NCI-H524 treated with DMSO at 0.1 percent for 48 hours (cell line): ENCODE measurements at places on chromosomes 3 and 15.
A peak's percentile ranks its signal among the peaks of the same experiment; 100 is the strongest.

DNA sequence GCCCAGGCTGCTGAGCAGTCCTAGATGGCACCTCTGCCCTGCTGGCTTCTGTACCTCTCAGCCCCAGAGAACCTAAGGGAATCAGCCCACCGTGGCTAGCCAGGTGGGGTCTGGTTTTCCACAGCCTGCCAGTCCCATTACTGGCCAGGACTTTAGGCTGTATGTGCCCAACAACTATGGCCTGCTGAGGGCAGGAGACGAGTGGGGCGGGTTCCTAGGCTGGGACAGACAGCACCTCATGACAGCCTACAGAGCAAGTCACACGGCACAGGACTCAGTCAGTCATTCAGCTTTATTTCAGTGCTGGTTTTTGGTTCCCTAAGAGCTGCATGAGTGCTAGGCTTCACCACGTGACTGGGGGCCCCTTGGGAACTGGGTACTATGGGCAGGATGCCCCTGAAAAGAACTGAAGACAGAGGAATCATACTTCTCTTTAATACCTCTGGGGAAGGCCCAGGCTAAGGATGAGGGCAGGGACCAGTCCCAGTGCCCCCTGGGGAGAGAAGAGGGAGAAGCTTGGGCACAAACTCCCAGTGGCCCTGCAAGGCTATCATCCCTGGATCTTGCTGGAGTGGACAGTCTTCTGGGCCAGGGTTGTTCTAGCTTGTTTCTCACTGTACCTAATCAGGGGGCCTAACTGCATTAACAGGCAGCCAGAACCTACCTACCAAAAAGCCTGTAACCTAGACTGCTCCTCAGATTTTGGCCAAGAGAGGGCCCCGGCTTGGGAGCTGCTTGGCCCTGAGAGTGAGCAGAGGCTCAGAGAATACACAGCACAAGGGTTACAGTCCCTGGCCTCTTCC lies 14.8 kb downstream of the CLK3 start:
- no peak for DNase-seq

GRCh38 chr15:69087366-69087976 lies 73.0 kb upstream of the GLCE start:
- DNase-seq = no peak

DNA sequence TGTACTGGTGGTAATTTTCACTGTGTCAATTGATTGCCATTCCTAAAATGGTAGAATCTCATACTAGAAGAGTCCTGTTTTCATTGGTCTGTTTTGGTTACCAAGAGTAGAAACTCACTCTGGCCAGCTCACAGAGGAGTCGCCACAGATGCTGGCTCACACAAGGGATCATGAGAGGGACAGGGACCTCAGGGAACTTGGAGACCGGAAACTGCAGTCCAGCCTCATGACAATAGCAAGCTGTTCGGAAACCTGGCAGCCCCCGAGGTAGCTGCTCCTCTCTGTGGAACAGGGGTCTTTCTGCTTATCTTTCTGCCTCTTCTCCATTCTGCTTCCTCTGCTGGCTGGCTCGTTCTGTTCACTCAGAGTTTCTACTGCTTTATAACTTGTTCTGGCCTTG lies 192.9 kb downstream of the PLCL2 start:
- DNase-seq = no peak

- DNase-seq = no peak
Observed at GRCh38 chr15:25234831-25235230, 204.0 kb downstream of the UBE3A start.

DNA sequence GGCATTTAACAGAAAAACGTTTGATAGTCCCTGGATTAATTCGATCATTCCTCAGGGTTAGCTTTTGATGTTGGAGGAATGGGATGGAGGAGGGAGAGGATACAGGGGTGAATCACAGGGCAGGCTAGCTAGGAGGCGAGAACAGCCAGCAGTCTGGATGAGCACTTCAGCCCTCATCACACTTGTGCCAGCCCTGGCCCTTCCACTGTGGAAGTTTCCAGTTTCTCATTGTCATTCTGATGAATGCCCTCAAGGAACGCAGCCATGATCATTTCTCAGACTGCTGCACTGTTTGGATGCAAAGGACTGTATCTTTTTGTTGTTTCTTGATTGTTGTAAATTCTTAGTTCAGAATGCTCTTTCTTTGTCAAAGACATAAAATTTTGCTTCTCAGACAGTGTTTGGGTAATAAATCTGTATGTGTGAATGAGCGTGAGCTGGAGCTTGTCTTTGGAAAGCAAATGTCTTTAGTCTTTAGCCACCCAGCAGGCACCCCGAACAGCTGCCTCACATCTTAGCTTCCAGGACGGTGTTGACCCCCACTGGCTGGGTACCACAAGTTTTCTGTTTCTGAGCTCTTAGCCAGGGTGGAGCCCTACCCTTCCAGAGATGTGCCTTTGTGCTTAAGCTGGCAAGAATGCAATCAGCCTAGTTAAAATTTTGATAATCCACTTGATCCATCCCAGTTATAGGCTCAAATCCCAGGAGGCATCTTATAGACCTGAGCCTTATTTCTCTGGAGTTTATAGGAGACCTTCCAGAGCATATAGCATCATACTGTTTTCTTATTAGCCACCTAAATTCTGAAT lies 121.1 kb downstream of the PDCD6IP start:
- no peak for DNase-seq

- DNase-seq = no peak
Observed at GRCh38 chr3:8103954-8104353, 397.7 kb upstream of the LMCD1 start.

DNA sequence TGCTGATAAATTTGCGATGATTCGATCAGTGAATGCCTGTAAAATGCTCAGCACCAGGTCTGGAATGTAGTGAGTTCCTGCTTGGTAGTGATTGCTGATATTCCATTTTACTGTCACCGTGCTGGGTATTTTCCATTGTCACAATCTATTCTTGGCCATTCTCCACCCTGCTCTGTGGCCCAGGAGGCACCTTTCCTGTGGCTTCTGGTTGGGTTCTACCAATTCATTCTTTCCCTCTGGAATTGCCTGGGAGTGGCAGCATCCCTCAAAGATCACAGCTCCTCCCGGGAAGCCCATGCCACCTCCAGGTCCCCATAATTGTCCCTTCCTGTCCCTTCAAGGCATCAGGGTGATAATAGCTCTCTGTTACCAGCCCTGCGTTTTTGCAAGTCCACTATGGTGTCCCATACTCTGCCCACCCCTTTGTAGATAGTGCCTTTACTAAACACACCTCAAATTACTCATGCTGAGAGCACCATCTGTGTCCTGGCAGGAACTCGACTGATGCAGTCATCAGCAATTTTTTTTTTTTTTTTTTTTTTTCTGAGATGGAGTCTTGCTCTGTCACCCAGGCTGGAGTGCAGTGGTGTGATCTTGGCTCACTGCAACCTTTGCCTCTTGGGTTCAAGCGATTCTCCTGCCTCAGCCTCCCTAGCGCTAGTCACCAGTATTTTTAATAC lies 177.8 kb upstream of the PROK2 start:
- DNase-seq = peak; percentile 13

DNA sequence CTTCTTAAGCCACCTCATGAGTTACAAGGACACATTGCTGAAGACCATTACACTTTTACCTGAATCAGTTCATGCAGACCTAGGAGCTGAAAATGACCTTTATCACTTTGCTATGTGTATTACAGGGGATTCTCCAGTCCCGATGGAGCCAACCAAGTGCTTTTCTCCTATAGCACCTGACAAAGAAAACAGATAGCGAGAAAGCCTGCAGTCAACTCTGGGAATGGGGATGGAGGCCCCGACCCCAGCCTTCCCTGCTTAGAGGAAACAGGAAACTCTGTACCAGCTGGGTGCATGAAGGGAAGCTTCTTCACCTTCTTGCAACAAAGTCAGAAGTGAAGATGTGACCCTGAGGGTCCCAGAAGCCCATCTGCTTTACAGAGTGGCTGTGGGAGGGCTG lies 168.3 kb upstream of the SEMA6D start:
- no peak for DNase-seq

DNA sequence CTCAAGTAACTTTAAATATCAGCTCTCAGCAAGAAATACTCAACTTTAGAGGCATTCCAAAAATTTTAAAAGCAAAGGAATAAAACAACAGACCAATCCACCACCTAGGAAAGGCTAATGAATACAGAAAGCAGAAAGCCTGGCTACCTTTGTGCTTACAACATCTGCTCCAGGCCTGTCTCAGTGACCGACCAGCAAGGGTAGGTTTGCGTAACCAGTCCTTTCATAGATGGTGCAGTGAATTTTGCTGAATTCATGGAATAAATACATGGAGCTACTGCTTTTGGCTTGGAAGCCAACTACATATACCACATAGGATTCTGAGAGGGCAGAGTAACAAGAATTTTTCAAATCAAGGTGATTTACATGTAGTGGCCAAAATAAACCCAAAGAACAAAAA lies 27.2 kb downstream of the ETV5 start:
- DNase-seq = no peak

DNA sequence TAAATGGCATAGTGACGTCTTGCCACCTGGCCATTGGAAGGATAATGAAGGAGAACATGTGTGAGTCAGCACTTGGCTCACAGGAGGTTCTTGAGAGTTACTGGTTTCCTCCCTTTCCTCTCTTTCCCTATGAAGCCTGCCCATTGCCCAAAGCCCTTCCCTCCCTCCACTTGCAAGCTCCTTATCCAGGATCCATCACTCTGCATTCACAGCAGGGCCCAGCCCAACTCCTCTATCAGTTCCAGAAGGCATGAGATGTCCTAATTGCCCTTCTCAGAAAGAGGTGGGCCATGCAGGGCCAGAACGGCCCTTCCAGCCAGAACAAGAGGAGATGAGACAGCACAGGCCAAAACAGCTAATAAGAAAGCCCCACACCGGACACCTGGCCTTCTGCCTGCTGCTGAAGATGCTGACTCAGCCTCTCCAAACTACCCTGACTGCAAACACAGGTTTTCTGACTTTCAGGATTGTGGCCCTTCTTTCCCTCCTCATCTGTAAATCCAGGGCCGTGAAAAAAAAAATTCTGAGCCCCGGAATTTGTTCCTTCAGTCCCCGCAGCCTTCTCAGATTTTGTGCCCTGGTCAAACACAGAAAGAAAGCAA lies 29.7 kb downstream of the HAPLN3 start:
- DNase-seq = no peak

DNA sequence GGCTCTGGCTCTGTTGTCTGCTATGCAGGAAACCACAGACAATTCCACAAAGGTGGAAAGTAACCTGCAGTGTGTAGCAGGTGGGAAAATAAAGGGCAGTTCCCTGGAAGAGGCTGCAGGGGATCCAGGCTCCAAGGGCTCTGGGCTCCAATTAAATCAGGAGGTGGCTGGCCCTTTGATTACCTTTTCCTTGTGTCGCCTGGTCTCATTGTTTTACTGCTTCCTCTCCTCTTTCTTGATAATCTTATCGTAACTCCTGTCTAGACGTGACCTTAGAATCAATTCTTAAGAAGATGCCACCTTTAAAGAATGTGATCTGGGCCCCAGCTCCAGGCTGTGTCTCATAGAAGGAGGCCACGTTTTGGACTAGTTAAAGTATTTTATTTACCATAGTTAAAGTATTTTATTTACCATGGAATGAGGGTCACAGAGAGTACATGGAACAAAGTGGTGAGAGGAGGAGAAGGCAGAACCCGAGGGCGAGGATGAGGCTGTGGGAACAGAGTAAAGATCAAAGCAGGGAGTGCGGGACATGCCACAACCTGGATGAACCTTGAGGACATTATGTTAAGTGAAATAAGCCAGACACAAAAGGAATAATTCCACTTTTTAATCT lies 237.5 kb upstream of the STT3B start:
- no peak for DNase-seq

GRCh38 chr15:65132878-65133547 lies 595 bp downstream of the PDCD7 start:
- DNase-seq = no peak

GRCh38 chr15:35928847-35929246 lies 382.9 kb upstream of the DPH6 start:
- no peak for DNase-seq

DNA sequence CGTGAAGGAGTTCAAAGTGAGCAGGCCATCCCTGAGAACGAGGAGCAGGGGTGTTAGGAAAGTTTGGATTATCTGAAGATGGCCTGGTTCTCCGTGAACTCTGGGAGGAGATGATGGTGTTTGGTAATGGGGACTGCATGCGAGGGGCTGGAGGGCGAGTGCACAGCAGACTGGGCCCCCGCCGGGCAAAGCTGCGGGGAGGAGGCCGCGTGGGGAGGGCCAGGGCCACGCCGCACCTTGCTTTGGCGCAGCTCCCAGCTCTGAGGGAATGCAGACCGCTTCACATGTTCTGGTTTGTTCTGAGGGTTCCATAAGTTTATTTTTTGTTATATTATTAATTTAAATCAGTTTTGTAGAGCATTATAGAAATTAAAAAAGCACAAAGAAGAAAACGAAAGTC lies 22.2 kb downstream of the SLC6A1 start:
- no peak for DNase-seq

GRCh38 chr3:146557745-146558144 lies 13.3 kb upstream of the PLSCR1 start:
- no peak for DNase-seq

DNA sequence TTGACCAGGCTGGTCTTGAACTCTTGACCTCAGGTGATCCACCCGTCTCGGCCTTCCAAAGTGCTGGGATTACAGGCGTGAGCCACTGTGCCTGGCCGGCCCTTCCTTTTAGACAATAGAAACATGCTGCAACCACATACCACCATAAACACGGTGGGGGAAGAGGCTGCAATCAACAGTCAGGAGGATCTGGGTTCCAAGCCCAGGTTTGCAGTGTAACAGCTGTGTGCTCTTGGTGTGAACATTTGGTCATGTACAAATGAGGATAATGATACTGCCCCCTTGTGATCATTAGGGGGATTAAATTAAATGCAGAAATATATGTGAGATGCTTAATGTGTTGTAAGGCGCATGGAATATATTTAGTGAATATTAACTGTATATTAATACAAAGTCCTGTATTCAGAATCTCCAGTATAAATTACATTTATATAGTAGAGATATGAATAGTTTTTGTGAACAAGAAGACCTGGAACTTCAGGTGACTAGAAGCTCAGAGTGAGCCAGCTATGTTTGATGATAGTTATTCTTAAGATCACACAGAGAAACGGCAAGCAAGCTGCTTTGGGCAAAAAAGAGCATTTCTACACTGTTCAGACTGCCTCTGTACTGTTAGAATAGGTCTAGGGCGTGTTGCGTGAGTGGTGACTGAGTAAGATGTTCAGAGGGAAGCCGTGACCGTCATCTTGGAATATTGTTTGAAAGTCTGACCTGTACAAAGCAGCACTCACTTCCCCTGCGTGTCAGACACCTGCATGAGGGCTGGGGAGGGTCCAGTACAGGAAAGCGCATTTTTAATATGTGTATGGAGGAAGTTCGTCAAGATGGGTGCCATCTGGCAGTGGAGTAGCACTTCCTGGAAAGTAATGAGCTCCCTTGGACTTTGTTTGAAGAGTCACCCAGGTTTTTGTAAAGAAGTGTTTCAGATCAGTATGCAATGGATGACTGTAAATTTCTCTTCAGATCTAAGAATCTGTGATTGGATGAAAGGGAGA lies 125.8 kb downstream of the PGPEP1L start:
- DNase-seq = peak; percentile 59

- DNase-seq = no peak
Observed at GRCh38 chr3:142216321-142216720, 9.1 kb downstream of the GK5 start.

- no peak for DNase-seq
Observed at GRCh38 chr3:60086811-60087210, 1037.0 kb upstream of the CFAP20DC start.

- peak; percentile 42 for DNase-seq
Observed at GRCh38 chr15:80779658-80780415, 667 bp downstream of the CEMIP start.
